ENCODE measurements at places on chromosomes 2 and 18. TPM values are rescaled to one million over a fixed set of nuclear protein-coding genes. Genes with fewer than 3 reads are reported as not detected.

DNA sequence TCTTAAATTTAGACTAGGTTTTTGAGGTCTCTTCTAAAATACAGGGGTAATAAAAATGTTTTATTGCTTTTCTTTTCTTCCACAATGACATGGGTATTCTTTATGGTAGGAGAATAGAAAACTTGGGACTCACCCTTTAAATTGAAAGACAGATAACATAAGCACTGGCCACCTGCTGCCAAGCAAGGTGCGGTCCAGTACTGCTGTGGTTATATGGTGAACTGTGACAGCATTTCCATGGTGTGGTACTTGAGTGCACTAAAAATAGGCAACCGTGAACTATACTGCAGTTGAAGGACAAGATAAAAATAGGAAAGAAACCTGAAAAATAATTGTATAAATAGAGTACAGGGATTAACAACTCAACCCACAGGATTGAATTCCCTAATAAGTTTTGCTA, 54.4 kb upstream of the GRB14 start:
- DNase-seq, result no peak

- no peak for DNase-seq
Observed at GRCh38 chr2:112623913-112624777, 21.6 kb upstream of the SLC20A1 start.

- DNase-seq, result peak; percentile 16
Observed at GRCh38 chr18:37537868-37538525, 27.6 kb downstream of the CELF4 start.

- DNase-seq, result no peak
Observed at GRCh38 chr2:133791191-133791590, 222.9 kb upstream of the NCKAP5 start.

GRCh38 chr2:230230087-230230486, 4.6 kb downstream of the SP140 start:
- no peak for DNase-seq

- DNase-seq, result no peak
Observed at GRCh38 chr2:114642166-114642770, 199.8 kb downstream of the DPP10 start.

C1GALT1C1L gene
- total RNA-seq, result 0.95 TPM

GRCh38 chr2:23912054-23912453, 14.9 kb downstream of the ATAD2B start:
- no peak for DNase-seq

SYT4 gene
- total RNA-seq, result not detected

GRCh38 chr2:199148076-199148845, 309.5 kb downstream of the SATB2 start:
- no peak for DNase-seq

DNA sequence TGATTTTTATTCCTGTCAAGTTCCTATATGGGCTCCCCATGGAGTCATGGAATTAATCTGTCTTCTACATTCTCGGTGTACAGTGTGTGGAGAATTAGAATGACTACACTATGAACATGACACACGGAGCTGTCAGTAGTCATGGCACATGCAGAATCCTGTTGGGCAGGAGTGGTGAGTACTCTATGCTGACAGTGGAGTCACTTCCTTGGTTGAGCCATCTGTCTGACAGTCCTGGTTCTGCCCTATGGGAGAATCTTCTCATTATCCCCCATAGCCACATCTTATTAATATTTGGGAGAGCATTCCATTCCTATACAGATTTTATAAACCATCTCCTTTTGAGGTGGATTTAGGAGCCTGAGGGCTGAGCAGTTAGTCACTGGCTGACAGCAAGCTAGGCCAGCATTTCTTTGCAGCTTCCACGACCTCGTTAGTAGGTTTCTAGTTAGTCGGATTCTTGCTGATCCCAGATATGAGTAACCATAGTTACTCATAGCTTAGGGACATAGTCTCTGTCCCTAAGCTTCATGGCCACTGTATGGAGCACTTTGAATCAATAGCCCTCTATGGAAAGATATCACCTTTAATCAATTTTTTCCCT, 90.6 kb downstream of the MDH1 start:
- DNase-seq, result no peak

GRCh38 chr2:237254911-237255578, 158.9 kb downstream of the COL6A3 start:
- no peak for DNase-seq

GRCh38 chr2:72361042-72361441, 213.4 kb upstream of the CYP26B1 start:
- no peak for DNase-seq

CYS1 gene
- 26.9 TPM for total RNA-seq

DNA sequence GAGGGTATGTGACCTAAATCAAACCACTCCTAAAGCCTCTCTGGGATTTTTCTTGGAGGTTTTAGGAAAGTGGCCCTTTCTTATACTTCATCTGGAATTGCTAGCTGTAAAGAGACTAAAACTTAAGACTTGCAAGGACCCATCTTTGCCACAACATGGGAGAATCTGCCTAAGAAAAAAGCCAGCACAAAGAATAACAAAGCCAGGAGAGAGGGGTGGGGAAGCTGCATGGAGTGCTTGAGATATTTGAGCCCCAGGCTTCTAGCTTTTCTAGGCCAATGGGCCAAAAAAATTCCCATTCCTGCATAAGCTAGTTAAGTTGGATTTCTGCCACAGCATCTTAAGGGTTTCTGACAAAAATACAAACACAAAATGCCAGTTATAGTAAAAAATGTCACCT, 38.5 kb upstream of the LYPD6 start:
- no peak for DNase-seq

DNA sequence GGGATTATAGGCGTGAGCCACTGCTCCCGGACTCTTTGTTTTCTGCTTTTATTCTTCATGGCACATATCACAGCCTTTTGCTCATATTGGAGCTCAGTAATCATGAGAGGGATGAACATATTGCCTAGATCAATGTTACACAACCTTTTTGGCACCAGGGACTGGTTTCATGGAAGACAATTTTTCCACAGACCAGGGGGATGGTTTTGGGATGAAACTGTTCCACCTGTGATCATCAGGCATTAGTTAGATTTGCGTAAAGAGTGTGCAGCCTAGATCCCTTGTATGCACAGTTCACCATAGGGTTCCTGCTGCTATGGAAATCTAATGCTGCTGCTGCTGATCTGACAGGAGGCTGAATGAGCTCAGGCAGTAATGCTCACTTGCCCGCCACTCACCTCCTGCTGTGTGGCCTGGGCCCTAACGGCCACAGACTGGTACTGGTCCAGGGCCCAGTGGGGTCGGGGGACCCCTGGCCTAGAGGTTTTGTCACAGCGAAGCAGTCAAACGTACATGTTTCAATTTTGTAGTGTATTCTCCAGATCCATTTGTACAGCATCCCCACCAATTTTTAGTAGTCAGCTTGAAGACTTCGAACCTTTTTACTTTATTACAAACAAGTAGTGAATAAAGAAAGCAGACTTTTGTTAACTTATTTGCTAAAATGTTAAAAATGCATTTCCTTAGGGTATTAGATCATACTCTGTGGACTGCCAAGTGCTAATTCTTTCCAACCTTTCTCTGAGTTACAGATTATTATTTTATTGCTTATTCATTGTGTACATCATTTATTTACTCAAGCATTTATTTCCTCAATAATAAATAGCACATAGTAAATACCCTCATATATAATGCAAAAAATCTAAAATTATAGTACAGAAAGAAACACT, 6.2 kb downstream of the DAW1 start:
- no peak for DNase-seq

- no peak for DNase-seq
Observed at GRCh38 chr2:46999857-47000678, 84.5 kb upstream of the MCFD2 start.

NAT8 gene
- total RNA-seq, result not detected

DNA sequence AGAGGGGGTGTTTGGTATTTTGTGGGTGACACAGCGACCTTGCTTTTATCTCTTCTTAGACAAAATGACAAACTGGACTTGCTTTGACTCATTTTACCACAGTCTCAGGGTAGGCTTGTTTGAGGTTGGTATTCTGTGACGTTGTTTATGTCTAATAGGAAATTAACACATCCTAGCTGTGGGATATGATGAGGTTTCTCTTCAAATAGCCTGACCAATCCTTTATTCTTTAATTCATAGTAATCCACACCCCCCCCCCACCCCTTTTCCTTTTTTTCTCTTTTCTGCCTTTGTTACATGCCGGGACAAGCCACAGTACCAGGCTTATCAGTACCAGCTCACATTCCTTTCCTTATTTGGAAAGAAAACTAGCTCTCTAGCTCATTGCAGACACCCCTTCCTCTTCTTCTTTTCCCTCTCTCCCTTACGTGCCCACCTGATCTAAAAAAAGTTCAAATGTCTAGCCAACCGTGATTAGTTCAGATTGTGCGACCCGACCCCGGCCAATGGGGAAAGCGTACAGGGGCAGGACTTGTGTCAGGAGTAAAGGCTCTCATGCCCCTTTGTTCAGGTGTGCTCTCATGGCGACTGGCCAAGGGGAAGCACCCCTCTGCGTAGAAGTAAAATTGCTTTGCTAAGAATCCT, 52.2 kb upstream of the PTPRM start:
- DNase-seq, result no peak

GRCh38 chr2:12203528-12203927, 457.1 kb downstream of the LPIN1 start:
- DNase-seq, result no peak

DNA sequence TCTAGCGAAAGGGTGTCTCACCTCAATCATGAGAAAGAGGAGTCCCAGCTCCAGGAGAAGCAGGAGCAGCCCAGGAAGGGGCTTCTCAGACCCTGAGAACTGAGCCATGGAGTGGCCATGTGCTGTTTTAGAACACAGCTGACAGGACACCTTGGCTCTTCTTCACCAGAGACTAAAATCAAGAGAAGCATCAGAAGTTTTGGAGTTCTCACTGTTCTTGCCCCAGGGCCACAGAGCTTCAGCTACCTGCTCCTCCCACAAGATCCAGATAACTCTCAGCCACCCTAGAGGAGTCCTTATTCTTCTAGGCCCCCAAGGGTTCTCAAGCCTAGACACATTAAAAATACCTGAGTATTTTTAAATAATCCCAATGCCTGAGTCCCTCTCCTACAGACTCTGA, 99.6 kb upstream of the ATP8B1 start:
- DNase-seq, result no peak

DNA sequence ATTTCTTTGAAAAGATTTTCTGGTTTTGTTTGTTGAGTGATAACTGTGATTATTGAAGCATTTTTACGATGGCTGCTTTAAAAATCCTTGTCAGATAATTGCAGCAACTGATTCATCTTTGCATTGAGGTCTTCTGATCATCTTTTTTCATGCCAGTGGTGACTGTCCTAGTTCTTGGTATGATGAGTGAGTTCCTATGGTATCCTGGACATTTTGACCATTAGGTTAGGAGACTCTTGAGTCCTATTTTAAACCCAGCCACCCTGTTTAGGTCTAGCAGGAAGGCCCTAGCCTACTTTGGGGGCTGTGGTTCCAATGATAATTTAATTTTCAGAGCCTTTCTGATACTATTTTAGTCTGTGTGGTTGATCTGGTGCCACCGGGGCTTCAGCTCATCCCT, 72.7 kb upstream of the REV1 start:
- DNase-seq, result no peak

ARHGEF4 gene
- 6.5 TPM for total RNA-seq

TXNDC2 gene
- 8.8 TPM for total RNA-seq

CCDC68 gene
- total RNA-seq, result 18.4 TPM

DNA sequence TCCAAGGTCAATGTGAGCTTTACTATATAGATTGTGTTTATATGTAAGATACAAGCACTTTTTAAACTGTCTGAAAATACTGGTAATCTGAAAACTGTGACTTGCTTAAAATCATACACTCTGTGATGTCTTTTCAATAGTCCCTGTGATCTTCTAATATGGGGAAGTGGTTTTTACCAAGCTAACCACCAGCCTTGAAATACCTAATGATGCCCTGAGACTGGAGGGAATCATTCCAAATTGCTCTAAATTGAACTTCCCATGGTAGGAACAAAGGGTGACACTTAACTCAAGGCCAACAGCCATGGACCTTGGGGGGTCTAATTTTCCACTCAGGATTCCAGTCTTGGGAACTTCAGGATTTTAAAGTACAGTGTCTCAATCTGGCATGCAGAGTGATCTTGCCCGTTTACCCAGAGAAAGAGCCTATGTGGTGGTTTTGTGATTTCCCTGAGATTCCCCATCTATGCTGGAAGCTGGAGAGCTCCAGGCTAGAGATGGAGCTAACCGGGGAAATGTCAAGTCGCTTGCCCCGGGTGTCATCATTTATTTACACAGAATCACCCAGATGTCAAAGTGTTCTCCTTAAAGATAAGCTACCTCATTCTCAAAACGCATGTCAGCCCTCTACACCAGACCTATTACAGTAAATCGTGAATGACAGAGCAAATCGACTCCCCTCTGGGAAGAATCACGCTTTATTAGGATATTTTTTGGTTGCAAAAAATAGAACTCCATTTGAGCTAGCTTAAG, 198.5 kb downstream of the SP3 start:
- no peak for DNase-seq

DYNC2LI1 gene
- total RNA-seq, result 32.9 TPM

DNA sequence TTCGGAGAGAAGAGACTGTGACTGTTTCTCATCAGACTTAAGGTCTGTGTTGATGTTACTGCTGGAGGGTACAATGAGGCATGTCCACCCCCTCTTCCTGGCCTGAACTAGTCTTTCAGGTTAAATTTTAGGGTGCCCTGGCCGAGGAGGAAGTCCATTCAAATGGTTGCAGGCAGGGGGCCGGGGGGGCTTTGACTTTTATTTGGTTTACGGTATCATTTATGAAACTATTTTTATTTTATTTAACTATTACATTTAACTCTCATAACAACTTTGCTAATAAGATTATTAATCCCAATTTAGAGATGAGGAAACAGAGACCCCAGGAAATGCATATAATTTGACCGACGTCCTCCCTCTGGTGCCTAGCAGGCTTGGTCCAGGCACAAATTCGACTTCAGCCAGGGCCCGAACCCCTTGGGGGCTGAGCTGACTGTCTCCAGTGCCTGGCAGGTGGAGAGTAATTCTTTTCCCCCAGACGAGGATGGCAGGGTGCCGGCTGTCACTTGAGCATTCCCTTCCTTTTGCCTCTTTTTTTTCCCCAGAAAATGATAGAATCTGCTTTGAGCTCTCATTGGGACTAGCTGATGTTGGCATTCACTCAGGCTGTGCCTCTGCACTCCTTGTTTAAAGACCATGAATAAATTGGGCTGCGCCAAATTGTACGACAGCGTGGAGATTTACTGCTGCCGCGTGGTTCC, 255.3 kb upstream of the SALL3 start:
- no peak for DNase-seq

- DNase-seq, result no peak
Observed at GRCh38 chr2:162473986-162474385, 130.1 kb downstream of the GCA start.

DNA sequence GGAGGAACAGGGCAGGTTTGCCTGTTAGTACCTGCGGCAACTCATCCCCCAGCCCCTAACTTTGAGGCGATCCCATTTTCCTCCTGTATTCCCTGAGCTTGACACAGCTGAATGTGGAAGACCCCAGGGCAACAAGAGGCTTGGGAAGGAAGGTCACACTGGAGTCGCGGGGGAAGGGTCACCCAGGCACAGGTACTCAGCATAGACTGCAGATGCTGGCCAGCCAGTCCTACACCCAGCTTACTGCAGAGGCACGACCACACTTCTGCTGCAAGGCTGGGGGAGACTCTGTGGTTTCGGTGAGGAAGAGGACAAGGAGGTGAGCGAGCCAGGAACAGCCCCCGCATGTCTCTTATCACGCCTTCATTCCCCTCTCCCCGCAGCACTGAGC, 91.5 kb downstream of the MALT1 start:
- DNase-seq, result no peak

RALB gene
- total RNA-seq, result 50.2 TPM

POLR1B gene
- 12.5 TPM for total RNA-seq

- DNase-seq, result no peak
Observed at GRCh38 chr2:98749066-98749450, 18.1 kb upstream of the MGAT4A start.

- DNase-seq, result no peak
Observed at GRCh38 chr2:158756976-158757375, 38.1 kb upstream of the DAPL1 start.

LRRTM4 gene
- not detected for total RNA-seq
